ENCODE measurements at places on chromosomes 7 and 10.

- peak; percentile 25 for DNase-seq
Observed at GRCh38 chr10:63819753-63820329, 298.6 kb downstream of the REEP3 start.

DNA sequence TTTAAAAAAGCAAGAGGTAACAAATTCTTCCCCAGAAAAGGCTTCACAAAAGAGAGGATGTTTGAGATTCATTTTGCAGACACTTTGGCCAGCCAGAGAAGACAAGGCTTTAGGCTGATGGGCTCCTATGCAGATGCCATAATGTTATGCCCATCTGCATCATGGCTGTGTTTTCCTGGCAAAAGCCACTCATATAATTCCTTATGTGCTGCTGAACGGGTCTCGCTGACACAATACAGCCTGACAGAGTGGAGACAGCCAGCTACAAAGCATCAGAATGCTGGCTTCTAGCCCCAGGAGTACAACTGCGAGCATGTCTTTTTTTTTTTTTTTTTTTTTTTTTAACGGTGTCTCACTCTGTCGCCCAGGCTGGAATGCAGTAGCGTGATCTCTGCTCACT lies 1157.4 kb upstream of the AUTS2 start:
- DNase-seq, result peak; percentile 10

DNA sequence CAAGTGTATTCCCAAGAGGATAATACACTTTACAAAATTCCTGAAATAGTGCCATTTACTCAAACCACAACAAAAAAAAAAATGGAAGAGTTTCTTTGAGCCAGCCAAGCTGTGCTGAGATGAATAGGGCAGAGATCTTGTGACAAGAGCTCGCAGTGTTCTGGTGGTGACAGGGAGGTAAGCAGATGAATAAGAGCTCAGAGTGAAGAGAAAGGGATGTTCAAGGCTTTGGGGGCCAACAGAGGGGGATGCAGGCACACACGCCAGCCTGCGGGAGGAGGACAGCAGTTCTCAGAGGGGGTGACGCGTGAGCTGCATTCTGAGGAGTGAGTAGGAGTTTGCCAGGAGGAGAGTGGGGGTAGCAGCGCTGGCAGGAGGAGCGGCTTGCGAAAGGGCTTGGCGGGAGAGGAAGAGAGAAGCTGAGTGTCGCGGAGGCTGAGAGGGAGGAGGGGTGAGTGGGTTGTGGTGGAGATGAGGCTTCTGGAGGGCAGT lies 194.4 kb upstream of the IMMP2L start:
- no peak for DNase-seq

- DNase-seq, result no peak
Observed at GRCh38 chr7:127847641-127848040, 183.6 kb downstream of the LRRC4 start.

- DNase-seq, result no peak
Observed at GRCh38 chr10:123157210-123157609, 3.0 kb downstream of the BUB3 start.

DNA sequence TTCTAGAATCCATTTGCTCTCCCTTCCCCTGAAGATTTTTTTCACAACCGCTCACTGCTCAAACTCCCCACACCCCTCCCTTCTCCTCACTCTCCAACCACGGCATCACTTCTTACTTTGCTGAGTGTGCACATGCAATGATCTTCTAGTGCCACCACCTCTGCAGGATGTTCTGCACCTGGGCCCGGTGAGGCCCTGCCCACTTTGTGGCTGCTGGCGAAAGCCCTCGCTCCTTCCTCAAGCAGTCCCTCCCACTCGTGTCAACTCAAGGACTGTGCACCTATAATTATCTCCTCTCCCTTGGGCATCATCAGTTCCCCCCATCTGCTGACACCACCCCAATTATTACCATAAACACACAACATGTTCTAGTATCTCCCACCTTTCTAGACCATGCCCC lies 91.0 kb upstream of the LANCL2 start:
- no peak for DNase-seq

DNA sequence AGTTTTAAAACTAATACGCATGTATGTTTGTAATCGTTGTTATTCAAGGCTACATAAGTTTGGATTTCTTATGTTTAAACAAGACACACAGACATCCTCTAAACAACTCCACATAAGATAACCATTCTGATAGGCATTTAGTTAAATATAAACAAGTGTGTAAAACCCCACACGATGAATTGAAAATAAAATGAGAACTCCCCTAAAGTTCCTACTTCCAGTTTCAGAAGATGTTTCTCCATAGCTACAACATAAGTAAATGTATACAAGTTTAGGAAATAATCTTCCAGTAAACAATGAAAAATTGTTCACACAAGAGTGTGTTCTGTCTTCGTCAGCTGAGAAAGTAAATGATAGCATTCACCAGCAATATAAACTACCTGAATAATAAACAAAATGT lies 246.8 kb downstream of the RNLS start:
- DNase-seq, result no peak

DNA sequence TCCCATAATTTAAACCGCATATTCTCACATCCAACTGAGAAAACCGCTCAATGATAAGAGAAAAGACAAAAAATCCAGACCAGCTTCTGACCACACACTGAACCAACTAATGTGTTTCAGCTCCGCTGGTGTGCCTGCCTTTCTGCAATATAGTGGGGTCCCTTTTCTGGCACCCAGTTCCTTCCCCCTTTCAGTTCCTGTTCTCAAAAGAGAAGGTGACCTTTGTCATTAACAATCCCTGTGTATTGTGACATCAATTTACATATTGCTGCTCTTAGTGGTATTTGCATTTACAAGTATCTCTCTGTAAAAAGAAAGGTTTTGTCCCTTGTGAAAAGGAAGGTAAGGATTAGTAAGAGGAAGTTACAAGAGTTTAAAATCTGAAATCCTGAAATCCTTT lies 1.4 kb downstream of the PPP1R17 start:
- no peak for DNase-seq

GRCh38 chr7:4054158-4054557 lies 627.9 kb upstream of the FOXK1 start:
- DNase-seq, result no peak

GRCh38 chr10:79274279-79275104 lies 72.8 kb upstream of the PPIF start:
- DNase-seq, result no peak

GRCh38 chr7:24307326-24307725 lies 23.3 kb downstream of the NPY start:
- no peak for DNase-seq

DNA sequence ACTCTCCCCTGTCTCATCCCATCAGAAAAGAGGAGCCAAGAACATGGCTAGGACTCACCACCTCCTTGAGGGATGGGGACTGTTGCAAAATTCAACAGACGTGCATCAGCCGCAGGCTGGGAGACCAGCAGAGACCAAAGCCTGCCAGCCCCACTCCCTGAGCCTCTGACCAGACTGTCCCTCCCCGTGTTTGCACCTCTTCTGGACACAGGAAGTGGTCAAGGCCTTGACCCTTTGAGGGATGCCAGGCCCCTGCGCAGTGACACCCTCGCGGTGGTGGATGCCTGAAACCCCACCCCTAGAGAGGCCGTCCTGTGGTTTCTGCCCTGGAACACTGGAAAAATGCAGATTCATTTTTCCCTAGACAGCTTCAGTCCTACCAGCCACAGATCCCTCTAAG lies 128.4 kb upstream of the TCF7L2 start:
- DNase-seq, result no peak

- DNase-seq, result peak; percentile 26
Observed at GRCh38 chr7:12111422-12112405, 99.4 kb upstream of the TMEM106B start.

DNA sequence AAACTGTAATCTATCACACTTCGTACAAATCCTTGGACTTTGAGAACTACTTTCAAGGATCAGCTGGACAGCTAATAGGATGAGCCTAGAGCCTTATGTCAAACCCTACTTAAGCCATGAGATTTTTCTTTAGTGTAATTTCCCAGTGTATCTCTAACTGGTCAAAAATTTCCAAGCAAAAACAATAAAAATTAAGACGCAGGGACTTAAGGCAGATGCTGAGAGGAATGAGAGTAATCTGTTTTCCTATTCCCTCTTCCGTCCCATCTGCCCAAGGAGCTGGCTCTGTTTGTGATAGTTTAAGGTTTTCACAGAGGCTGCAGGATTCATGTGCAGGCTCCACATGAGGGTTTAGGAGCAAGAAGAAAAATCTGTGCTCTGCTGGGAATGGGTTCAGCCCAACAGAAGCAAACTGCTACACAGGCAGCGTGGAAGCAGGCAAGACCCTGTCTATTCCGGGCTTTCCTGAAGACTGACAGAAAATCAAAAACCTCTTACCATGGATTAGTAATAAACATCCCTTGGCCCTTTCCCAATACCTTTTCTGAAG lies 62.2 kb downstream of the ARMH3 start:
- DNase-seq, result no peak

DNA sequence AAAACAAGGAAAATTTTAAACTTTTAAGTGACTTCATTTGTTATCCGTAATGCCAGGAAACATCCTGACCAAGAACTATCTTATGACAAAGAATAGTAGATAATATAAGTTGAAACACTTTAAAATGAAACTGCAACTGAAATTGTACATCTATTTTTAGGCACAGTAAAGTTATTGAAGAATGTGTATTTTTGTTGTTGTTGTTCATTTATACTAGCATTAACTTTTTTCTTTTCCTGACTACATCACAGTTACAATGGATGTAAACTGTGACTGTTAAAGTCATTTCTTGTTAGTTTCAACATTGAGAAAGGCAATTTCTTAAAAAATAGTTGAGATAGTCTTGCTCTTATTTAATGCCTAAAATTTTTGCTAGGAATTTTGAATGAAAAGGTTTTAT lies 2.6 kb downstream of the CPED1 start:
- no peak for DNase-seq

- DNase-seq, result no peak
Observed at GRCh38 chr10:123642697-123643096, 23.5 kb upstream of the GPR26 start.

- no peak for DNase-seq
Observed at GRCh38 chr10:51384971-51385370, 310.7 kb downstream of the PRKG1 start.

GRCh38 chr10:46232084-46232483 lies 54.7 kb upstream of the ANTXRL start:
- DNase-seq, result no peak

DNA sequence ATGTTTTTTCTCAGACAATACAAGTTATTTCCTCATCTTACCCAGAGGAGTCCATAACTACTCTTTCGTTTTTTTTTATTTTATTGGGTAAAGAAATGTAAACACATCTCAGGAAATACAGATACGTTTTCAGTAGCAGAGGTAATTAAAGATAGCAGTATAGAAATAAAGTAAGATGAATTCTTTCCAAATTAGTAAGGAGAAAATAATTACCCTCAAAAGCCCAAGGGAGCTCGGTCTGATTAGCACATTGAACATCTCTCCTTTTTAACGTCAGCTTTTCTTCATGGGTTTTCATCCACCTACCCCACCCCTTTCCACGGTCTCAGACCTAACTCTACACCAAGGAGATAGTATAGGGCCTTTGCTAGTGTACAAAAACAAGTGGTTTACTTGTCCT lies 294.2 kb downstream of the GRID1 start:
- no peak for DNase-seq

DNA sequence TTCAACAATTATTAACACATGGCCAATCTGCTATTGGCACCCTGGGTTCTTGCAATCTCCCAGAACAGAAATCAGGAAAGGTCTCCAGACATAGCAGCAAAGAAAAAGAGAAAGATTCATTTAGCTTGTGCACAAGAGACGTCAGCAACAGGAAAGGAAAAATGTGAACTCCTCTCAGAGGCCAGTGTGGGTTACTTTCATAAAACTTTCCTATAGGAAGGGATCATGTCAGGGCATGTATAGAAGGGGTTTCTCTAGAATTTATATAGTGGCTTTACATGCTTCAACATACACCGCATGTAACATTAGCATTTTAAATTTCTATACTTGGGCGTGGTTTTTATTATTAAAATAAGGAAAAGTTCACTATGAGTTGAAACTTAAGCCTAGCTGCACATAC lies 725.1 kb downstream of the SORCS1 start:
- DNase-seq, result no peak

DNA sequence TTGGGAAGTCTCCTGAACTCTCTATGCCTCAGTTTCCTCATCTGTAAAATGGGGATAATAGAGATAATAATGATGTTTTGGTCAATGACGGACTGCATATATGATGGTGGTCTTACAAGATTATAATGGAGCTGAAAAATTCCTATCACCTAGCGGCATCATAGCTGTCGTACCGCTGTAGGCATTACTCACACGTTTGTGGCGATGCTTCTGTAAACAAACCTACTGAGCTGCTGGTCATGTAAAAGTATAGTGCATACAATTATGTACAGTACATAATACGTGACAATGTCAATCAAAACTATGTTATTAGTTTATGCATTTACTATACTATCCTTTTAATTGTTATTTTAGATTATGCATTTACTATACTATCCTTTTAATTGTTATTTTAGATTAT lies 339.1 kb upstream of the NPVF start:
- DNase-seq, result no peak

DNA sequence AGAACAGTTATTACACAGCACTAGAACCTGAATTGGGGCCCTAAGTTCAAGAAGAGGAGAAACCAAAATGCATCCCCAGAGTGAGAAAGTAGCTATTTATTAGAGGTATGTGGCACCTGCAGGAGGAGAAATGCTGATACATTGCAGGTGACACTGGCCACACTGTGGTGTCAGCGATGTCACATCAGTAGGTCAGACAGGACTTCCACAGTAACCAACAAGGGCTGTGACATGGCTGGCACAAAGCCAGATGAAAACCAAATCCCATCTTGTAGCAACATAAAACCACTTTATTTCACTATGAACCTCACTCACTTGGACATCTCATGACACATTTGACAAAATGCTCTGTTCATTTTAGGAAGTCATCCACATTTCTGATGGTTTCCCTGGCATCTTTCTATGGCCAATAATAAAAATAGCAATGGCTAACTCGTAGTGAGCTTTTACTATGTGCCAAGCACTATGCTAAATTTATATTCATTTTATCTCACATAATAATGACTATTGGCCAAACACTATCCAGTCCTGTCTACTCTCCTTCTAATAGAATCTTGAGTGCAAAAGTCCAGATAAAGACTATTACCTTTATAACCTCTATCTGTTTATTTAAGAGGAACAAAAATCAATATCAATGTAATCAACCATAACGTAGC lies 154.2 kb downstream of the TSPAN12 start:
- DNase-seq, result no peak

- peak; percentile 27 for DNase-seq
Observed at GRCh38 chr7:149770728-149771636, 2.4 kb downstream of the ZNF467 start.

DNA sequence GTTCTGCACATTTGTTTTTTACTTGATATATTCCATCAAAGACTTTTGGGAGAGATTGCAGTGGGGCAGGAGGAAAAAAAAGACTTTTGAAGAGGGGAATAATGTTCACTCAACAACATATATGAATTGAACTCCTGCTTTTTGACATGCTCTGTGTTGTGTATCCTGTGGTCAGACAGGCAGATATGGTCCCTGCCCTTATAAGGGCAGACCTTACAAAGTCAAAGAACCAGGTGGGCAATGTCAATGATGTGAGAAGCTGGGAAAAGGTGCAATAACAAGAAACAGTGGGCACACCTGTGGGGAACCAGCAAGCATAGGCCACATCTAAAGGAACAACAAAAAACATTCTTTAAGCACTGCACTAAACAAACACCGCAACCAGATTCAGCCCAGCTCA lies 8.2 kb downstream of the AIFM2 start:
- DNase-seq, result no peak

GRCh38 chr7:2719007-2719406 lies 31.0 kb downstream of the AMZ1 start:
- peak; percentile 82 for DNase-seq

Data from activated CD4-positive, alpha-beta memory T cell treated with anti-CD3 and anti-CD28 coated beads for 36 hours (primary cell).